Erythroblast (primary cell): ENCODE measurements at places on chromosomes 7 and 10.

- DNase-seq = no peak
Observed at GRCh38 chr7:76381814-76382213, 23.0 kb upstream of the YWHAG start.

DNA sequence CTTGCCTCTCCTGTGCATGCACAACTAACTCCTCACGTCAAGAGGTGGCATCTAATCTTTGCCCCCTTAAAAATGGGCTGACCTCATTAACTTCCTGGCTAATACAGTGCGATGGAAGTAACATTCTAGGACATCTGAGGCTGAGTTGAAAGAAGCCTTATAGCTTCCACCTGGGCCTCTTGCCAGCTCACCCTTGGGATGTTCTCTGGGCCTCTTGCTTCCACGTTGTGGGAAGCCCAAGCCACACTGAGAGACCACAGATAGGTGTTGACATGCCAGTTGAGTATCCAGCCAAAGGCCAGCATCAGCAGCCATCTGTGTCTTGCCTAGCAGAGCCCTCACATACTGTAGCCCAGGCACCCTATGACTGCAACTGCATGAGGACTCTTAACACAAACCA lies 60.8 kb upstream of the GDF10 start:
- DNase-seq = no peak

GRCh38 chr10:102949916-102950315 lies 31.8 kb downstream of the CNNM2 start:
- no peak for DNase-seq

DNA sequence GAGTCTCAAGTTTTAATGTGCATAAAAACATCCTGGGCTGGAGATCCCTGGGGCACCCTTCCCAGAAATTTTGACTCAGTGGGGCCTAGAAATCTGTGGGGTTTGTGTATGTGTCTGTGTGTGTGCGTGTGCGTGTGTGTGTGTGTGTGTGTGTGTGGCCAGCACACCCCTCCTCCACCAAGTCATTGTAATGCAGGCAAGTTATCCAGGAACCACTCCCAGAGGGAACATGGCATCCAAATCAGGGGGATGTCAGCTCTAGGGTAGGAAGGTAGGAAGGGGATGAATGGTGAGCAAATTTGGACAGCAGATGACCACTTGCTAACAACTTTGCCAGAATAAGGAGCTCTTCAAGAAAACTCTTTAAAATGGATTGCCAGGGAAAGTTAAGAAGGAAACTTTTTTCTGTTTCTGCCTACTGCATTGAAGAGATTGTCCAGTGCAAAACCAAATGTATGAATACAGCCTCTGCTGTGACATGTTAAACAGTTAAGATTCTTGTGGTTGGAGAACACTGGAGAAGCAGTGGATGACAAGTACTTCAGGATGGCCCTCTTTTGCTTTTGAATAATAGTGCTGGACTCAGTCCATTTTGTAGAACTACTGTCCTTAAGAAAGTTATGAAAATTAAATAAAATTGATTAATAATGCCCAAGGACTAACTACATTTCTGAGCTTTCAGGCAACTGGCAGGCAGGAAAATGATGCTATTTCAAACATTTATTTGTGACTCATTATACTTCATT lies 12.3 kb downstream of the STAMBPL1 start:
- no peak for DNase-seq

GRCh38 chr7:128201067-128201689 lies 39.9 kb upstream of the LEP start:
- no peak for DNase-seq

- DNase-seq = no peak
Observed at GRCh38 chr7:42426163-42426562, 189.2 kb upstream of the GLI3 start.

GRCh38 chr10:126839094-126839761 lies 66.0 kb upstream of the DOCK1 start:
- no peak for DNase-seq

DNA sequence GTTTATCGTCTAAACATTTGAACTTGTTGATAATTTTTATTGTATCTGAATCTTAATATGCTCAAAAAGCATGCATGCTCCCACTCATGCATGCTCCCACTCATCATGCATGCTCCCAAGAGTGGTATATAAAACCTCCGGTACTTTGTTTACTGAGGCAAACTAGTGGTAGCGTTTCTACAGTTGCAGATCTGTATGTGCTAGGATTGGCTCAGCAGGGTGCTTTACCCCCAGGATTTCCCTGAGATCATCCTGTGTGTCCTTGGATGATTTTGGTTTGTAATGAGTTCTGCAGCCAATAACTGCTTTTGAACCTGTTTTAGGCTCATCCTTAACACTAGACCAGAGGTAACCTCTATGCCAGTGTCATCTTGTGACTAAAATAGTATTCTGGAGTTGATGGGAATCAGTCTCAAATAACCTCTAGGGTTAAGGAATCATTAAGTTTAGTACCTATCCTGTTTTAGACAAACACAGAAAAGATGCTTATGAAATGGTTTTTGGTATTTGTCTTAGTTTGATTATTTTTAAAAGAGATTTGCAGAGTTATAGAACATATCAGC lies 40.4 kb downstream of the PHTF2 start:
- DNase-seq = no peak

DNA sequence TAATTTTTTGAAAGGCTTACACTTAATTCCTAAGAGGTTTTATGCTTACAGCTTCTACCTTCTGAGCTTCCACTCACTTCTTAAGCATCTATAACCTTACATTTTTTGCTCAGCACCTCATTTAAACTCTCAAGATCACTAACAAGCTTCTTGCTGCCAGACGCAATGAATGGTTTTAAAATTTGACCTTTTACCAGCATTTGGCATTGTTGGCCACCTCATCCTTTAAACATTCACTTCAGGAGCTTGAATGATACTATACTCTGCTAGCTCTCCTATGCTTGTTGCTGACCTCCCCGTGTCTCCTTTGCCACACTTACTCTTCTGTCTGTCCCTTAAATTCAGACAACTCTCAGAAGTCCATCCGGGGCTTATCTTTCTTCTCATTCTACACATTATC lies 37.7 kb upstream of the ODAD2 start:
- no peak for DNase-seq

GRCh38 chr10:34134602-34135001 lies 680.5 kb downstream of the PARD3 start:
- no peak for DNase-seq

DNA sequence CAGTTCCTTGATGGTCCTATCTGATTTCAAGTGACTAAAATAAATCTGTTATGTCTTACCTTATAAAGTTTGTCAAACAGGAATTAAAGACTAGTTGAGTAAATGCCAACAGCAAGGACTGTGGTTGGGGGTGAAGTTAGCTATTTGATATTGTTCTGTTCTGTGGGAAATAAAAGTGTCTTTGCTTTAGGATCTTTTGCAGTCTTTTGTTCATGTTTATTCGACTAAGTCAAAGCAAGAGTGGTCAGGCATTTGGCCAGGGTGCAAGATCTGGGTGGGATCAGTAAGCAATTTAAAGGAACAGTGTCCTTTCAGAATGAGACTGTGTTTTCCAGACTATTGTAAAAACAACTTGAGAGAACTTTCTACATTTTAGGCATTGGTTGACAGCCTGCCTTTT lies at the start of gene COL28A1:
Gene COL28A1, minus strand, starts transcription at position 183 of the 400 bp plus-strand sequence. CDS start 2,998 bp downstream, outside the sequence.
- DNase-seq = no peak

GRCh38 chr7:137801003-137801402 lies 45.8 kb downstream of the DGKI start:
- no peak for DNase-seq

DNA sequence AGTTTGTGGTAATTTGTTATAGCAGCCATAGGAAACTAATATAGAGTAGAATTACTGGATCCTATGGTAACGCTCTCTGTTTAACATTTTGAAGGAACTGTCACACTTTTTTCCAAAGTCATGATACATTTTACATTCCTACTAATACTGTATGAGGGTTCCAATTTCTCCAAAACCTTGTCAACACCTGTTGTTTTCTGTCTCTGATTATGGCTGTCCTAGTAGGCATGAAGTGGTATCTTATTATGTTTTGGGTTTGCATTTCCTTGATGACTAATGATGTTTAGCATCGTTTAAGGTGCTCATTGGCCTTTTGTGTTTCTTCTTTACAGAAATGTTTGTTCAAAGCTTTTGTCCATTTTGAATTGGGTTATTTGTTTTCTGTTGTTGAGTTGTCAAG lies 69.6 kb downstream of the VPS50 start:
- no peak for DNase-seq

- no peak for DNase-seq
Observed at GRCh38 chr10:86914734-86915133, 42.7 kb downstream of the MMRN2 start.

DNA sequence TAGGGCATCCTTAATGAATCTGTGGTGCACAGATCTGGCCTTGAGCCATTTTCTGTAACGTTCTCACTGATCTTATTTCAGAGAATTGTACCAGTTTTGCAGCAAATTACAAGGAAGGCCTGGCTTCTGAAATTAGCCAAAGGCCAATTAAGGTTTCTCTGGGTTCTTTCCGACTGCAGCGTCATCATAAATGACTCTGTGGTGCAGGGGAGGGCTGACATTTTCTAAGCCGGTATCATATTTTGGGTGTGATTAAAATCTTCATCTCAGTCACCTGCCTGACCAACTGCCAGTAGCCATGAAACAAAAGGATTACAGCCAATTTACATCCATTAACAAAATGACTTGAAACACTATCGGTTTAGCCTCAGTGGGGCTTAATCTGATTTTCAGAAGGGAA lies 363.7 kb downstream of the ADRA2A start:
- no peak for DNase-seq

- DNase-seq = no peak
Observed at GRCh38 chr7:148481971-148482626, 108.5 kb upstream of the C7orf33 start.

DNA sequence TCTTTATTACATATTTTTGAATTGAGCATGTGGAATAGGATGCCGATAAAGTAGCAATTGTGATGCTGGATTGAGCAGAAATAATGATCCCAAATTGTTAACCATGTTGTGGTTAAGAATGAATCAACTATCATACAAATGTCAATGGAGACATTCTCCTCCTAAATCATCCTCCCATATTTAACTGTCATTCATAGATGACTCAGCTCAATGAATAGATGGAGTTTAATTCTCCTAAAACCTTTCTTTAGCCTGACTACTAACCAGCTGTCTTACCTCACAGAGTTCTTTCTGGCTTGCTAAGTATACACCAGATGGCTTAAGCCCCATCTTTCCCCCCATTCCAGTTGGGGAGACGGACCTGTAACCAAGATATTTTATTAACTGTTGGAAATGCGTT lies 23.4 kb upstream of the NPS start:
- DNase-seq = no peak

- peak; percentile 91 for DNase-seq
Observed at GRCh38 chr10:6086375-6087233, 2.2 kb upstream of the RBM17 start.

GRCh38 chr10:26355241-26355640 lies 82.9 kb upstream of the APBB1IP start:
- DNase-seq = no peak
